Stimulated activated CD8-positive, alpha-beta memory T cell treated with anti-CD3 and anti-CD28 coated beads, Interleukin-15, amount 100 ng/mL, for 4 hours (primary cell): ENCODE measurements at places on chromosomes 7 and 10.

DNA sequence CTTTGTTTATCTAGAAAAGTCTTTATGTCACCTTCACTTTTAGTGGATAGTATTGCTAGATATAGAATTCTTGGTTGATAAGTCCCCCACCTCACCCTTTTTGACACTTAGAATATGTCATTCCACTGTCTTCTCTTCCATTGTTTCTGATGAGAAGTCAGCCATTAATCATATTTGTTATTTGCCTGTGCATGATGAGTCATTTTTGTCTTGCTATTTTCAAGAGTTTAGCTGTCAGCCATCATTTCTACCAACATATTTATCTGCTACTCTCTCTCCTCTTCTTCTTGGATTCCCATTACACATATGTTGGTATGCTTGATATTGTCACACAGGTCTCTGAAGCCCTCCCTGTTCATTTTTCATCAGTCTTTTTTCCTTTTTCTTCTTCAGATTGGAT, 160.8 kb upstream of the TCF7L2 start:
- no peak for DNase-seq

DNA sequence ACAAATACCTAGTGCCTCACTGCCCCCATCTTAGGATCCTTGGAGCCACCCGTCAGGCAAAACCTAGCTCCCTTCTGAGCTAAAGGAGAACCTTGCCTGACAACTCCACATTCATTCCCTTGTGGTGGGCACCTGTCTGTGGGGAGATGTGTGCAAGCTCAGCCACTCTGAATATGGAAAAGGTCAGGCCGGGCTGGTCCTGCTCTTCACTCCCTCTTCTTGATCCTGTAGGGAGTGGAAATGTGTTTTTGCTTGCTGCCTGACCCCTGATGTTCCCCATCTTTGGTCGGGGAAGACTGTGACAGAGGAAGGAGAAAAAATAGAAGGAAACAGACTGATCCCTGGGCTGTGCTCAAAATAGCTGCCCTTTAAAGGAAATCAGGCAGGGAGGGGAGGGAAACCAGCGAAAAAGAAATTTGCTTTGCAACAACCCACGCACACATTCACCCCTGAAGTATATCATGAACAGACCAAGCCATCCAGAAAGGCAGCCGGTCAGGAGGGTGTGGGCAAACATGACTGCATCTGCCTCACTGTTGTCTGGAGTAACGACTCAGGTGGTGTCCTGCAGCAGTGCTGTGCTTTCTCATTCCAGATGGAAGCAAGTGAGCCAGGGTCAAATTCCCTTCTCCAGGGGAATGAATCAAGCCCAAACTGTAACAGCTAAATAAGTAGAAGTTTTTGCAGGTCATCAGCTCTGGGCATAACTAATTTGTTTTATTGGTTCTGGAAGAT, 74.0 kb downstream of the SCRN1 start:
- no peak for DNase-seq

DNA sequence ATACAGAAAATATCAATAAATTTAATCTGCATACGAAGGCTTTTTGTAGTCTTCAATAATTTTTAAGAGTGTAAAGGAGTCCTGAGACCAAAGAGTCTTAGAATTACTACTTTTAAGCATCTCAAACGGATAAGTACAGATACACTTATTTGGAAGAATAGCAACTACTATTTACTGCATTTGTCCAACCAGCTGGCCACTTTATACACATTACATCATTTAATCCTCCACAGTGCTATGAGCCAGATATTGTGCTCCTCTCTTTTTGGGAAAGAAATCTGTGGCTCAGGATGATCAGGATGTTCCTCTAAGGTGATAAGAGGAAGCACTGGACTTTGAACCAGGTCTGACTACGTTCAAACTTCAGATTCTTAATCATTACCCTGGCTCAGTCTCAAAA, 588.6 kb upstream of the LRRTM3 start:
- DNase-seq = no peak

GRCh38 chr7:86477343-86477935, 166.3 kb upstream of the GRM3 start:
- no peak for DNase-seq

DNA sequence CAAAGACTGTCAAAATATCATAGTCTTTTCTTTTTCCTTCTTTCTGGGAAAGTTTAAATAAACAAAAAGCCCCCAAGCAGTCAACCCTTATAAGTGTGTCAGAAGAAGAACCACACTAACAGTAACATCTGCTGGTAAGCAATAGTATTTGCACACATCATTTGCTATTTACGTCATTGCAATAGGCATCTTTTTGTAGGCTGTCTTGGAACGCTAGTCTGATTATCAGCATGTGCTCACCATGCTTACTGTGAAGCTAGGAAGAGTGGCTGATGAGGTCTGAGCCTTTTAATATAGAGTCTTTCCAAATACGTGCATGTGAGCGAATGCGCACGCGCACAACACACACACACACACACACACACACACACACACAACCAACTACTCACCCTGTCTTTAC, 599.0 kb upstream of the TPK1 start:
- no peak for DNase-seq

GRCh38 chr7:22219739-22220493, 137.0 kb downstream of the RAPGEF5 start:
- no peak for DNase-seq

- DNase-seq = no peak
Observed at GRCh38 chr7:45570797-45571196, 3.4 kb upstream of the ADCY1 start.
